Muscle of arm (tissue), 14 donors: ENCODE measurements at places on chromosomes 13 and 19.

- peak; percentile 52 for DNase-seq
Measured at GRCh38 chr13:95387733-95388207, 86.5 kb upstream of the ABCC4 start.

DNA sequence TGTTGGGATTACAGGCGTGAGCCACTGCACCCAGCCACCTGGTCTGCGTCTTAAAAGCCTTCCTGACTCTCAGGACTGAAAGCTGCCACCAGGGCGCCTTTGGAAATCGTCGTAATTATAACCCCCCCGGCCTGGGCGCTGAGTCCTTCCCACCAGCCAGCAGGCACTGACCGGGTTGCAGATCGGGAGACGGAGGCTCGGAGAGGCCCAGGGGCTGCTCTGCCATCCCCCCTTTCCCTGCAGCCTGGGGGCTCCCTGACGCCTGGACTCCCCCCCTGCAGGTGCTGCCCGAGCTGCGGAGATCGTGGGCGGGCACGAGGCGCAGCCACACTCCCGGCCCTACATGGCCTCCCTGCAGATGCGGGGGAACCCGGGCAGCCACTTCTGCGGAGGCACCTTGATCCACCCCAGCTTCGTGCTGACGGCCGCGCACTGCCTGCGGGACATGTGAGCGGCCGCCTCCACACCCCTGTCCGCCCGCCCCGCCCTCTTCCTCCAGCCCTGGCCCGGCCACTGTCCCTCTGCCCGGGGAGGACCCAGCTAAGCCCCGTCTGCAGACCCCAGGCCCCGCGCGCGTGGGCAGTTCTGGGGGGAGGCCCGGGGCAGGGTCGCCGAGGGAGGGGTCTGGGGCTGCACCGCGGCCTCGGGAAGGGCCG is 2.5 kb downstream of the PRTN3 start:
- no peak for DNase-seq

DNA sequence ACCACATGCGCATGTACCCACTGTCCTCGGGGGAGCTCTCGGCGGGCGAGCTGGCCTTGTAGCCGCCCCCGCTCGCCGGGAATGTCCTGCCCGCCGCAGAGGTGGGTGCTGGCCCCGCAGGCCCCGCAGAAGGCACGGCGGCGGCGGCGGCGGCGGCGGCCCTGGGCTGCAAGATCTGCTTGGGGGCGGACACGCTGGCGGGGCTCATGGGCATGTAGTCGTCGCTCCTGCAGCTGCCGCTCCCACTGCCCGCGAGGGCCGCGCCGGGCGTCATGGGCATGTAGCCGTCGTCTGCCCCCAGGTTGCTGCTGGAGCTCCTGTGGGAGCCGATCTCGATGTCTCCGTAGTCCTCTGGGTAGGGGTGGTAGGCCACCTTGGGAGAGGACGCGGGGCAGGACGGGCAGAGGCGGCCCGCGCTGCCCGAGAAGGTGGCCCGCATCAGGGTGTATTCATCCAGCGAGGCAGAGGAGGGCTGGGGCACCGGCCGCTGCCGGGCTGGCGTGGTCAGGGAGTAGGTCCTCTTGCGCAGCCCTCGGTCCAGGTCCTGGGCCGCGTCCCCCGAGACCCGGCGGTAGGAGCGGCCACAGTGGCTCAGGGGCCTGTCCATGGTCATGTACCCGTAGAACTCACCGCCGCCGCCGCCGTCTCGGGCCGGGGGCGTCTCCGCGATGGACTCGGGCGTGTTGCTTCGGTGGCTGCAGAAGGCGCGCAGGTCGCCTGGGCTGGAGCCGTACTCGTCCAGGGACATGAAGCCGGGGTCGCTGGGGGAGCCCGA is 2.4 kb downstream of the IRS2 start:
- no peak for DNase-seq

GRCh38 chr19:17333611-17334413 is 843 bp downstream of the ANO8 start:
- DNase-seq, result no peak
